ENCODE measurements at places on chromosomes 4 and X.

- no peak for DNase-seq
Measured at GRCh38 chrX:110284159-110284558, 33.7 kb downstream of the AMMECR1 start.

GRCh38 chr4:107366900-107367299, 330.8 kb upstream of the DKK2 start:
- DNase-seq: no peak

DNA sequence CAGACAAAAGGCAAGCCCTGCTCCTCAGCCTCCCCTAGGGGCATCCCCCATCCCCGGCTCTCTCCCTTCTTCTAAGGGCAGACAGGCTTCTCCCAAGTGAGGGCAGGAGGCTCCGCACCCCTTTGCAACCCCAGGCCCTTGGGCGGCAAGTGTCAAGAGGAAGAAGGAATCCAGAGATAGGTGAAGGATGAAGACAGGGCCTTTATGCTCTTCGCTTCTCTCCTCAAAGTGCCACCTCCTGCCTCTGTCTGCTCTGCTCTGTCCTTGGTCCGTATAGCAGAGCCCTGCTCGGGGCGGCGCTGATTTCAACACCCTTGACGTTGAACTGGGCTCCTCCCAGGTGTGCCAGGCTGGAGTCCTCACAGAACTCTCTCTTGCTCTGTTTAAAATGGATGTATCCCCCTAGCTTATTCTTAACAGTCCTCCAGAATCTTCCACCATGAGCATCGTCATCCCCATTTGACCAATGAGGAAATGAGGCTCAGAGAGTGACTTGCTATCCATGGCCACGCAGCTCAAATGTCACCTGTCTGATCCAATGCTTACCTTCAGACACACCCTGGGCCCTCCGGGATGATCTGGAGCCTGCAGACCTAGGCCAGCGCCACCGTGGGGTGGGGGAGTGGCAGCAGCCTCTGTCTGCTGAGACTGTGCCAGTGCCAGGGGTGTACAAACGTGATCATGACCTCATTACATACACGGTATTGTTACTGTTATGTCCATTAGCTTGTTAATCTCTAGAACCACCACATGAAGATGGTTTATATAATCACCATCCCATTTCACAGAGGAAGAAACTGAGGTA, 99.8 kb downstream of the PHKA2 start:
- peak; percentile 10 for DNase-seq

- DNase-seq: peak; percentile 61
Measured at GRCh38 chr4:174714393-174715211, 114.4 kb downstream of the GLRA3 start.

DNA sequence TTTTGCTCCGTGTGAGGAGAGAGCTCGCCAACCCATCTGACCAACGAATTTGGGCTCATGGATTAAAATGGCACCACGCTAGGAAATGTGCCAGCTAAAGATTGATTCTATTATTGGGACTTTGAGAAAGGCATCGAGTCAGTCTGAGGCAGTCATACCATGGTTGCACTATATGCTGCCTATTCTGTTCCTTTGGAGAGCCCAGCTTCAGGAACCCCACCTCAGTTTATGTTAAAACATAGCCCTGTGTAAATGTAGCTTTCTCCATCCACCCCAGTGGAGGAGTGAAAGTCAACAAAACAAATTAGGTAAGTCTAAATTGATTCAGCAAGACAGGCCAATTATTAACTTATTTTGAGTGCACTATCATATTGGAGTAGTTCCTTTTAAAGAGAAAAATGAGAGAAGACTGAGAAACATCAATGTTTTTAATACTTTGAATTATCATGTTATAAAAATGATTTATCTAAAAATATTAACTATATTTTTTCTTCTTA, 24.5 kb upstream of the ADH7 start:
- no peak for DNase-seq

Data from GM12865 (cell line).